Stimulated activated CD4-positive, alpha-beta T cell treated with anti-CD3 and anti-CD28 coated beads, TNF-alpha, amount 100 ng/mL, for 24 hours (primary cell): ENCODE measurements at places on chromosomes 13 and 19.

DNA sequence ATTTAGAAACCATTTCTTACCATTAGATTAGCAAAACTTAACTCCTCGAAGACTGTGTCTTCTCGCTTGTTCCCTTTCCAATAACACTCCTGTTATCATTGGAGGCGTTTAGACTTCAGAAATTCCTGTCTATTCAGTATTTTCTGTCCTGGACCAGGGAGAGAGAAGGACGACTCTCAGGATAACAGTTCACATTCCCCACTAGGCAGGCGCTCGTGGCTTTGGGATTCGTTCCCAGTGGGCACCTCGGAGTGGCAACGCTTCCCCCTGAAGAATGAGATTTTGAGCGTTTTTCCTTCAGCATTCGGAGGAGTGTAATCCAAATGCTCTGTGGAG lies 429 bp upstream of the ZNF225 start:
- no peak for DNase-seq

DNA sequence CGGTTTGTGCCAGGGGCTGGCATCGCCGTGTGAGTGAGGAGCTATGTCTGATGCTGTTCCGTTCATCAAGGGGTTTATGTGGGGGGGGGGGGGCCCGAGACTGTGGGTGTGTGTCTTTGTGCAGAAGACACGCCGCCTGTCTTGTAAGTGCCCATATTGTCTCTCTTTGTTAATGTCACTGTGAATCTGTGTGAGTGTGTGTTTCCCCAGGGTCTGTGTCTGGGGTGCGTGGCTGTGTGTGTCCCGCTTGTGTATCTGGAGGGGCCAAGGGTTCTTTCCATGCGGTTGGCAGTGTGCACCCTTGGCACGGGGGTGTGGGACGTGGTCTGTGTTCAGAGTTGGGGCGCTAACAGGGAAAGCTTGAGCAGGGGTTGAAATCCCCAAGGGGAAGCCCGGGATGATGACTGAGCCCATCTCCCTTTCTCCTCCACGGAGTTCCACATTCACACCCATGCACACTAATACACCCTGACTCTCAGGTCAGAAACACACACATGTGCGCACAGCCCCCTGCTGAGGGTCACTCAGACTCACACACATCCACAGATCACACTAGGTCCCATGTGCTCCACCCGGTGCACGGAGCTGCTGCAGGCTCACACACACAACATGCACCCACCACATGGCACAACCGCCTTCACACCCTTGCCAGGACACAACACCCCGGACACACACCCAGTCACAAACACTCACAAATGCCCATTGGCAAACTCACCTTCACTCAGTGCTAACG lies 1.8 kb downstream of the NCAN start:
- no peak for DNase-seq

DNA sequence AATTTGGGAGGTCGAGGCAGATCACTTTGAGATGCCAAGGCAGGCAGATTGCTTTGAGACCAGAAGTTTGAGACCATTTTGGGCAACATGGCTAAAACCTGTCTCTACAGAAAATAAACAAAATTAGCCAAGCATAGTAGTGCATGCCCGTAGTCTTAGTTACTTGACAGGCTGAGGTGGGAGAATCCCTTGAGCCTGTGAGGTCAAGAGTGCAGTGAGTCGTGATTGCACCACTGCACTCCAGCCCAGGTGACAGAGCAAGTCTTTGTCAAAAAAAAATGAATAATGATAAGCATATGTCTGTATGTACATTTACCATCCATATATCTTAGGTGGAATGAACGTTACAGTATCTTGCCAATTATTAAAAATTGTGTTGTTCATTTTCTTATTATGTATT lies 2447.7 kb downstream of the PCDH9 start:
- no peak for DNase-seq

DNA sequence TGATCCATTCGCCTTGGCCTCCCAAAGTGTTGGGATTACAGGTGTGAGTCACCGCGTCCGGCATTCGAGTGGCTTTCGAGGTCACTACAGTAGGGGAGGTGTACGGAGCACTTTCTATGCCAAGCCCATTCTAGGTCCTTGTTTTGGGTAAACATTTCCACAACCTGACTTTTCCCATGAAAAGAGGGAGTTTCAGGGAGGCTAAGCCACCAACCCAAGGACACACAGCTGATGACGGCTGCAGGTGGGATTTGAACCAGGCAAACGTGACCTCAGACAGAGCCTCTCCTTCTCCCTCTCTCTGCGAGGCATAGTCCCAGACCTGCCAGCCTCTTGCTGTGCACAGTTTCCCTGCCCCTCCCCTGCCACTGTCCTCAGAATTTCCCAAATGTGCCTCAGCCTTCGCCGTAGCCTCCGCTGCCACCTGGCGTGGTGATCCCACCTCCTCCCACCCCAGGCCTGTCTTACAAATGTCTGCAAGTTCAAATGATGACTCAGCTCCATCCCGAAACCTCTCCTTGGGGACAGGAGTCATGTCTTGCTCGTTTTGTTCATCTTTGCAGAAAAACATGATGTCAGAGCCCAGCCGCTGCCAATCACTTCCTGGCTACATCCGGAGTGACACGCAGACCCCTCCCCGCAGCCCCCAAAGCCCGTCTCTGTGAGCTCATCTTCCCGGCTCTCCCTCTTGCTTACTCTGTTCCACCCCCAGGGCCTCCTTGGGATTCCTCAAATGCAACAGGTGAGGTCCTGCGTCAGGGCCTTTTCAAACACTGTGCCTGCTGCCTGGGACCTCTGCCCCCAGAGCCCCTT lies 6.6 kb upstream of the GADD45B start:
- peak; percentile 51 for DNase-seq

DNA sequence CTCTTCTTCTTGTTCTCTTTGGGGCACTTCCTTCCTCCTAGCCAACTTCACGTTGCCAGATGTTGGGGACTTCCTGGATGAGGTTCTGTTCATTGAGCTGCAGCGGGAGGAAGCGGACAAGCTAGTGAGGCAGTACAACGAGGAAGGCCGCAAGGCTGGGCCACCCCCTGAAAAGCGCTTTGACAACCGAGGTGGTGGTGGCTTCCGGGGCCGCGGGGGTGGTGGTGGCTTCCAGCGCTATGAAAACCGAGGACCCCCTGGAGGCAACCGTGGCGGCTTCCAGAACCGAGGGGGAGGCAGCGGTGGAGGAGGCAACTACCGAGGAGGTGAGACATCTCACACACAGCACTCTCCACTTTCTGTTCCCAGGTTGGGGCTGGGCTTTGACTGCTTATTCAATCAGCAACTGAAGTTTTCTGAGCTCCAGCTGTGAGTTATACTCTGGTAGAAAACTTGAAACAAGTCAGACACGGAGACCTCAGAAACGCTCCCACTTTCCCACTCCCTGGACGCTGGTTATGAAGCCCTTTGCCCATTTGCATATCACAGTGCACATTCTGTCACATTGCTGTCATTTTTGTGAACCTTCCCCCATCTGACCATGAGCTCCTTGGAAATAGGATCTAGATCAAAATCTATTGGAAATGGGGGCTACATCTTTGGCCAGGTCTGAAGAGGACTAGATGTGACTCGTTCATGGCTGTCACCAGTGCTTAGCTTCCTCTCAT lies 7.2 kb upstream of the CCDC97 start:
- DNase-seq: peak; percentile 47

- no peak for DNase-seq
These were observed 18.9 kb upstream of the FOSB start for GRCh38 chr19:45448887-45449299.

DNA sequence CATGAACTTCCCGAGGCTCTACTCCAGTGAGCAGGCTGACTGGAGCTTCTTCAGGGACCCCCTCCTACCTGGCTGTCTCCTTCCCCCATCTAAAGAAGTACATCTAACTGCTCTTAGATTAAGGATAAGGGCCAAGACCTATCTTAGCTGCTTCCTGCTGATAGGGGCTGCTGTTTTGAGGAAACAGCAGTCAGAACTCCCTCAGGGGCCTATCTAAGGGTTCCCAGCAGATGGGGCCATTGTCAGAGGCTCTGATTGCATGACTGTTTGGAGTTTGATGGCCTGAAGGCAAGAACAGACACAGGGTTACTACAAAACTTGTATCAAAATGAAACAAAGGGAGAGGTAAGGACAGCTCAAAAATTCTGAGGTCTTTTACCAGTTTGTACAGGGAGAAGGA lies 2636.9 kb upstream of the PCDH20 start:
- DNase-seq: no peak

DNA sequence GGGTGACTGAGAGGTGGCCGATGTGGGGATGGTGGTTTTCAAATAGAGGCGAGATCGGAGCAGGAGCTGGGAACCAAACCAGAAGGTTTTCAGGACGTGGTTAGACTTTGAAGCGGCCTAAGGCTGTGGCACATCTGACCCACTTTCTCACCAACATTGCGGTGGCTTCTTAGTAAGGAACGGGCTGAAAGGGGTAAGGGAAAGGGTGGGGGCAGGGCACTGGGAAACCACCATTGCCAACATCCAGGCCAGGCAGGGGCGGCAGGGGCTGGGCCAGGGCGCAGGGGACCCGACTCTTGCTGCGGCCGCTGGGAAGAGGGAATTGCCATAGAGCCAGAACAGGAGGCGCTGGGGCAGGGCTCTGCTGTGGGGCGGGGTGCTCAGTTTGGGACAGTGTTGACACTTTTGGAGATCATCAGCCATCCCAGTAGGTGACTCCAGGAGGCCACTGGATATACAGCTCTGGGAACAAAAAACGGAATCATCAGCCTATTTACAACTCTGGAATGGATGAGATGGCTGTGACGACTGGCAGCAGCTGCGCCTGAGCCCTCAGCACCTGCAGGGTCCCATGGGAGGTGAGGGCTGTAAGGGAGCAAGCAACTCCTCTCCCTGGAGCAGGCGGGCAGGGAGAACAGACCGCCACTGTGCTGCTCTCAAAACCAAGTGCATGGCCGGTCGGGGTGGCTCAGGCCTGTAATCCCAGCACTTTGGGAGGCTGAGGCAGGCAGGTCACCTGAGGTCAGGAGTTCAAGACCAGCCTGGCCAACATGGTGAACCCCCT lies 52.2 kb downstream of the IRS2 start:
- DNase-seq: no peak

- no peak for DNase-seq
These were observed 68.6 kb downstream of the DPF1 start for GRCh38 chr19:38155453-38155852.

DNA sequence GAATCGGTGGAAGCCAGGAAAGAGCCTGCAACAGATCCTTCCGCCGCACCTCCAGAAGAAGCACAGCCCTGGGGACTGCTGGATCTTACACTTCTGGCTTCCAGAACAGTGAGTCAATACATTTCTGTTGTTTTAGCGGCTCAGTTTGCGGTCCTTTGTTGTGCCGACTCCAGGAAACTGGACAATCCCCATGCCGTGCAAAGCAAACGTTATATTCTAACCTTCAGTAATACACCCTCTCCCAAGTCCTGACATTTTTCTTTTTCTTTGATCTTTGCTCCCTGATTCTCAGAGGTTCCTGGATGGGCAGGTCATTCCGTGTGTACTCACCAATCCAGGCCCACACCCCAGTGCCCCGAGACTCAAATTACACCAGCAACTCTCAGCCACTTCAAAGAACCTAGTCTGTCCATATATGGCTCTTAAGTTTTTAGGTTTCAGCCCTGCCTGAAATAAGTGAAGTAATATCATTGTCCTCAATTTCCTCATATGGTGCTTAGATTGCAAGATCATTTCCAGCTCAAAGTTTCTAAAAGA lies 387.1 kb upstream of the SGCG start:
- no peak for DNase-seq

DNA sequence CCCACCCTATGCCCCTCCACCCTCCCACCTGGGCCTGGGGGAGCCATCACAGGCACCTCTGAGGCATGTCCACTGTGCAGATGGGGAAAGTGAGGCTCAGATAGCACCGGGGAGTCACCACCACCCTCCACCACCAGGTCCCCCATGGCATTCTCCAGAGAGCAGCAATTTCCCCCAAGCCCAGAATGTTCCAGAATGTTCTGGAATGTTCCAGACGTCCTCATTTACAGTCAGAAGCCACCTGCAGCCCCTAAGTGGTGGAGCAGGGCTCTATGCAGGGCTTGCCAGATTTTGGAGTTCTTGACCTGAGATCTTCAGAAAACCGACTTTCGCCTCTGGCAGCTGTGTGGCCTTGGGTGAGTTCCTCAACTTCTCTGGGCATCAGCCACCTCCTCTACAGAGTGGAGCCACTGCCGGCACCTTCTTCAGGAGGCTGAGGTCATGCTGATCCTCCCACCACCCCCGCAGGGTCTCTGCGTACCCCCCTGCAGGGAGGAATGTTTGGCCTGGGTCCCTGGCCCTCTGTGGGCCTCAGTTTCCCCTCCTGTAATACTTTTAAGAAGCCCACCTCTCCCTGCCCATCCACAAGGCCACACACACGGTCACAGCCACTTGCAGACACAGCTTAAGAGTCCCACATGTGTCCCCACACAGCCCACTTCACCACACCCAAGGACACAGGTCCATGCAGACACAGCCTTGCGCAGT lies 6.2 kb downstream of the FUT5 start:
- DNase-seq: no peak

GRCh38 chr19:23481043-23481442 lies 85.8 kb upstream of the ZNF91 start:
- no peak for DNase-seq

GRCh38 chr19:58355908-58356765 lies 2.8 kb upstream of the A1BG start:
- DNase-seq: no peak
